ENCODE measurements at places on chromosomes 2 and 18. TPM values are rescaled to one million over a fixed set of nuclear protein-coding genes. Genes with fewer than 3 reads are reported as not detected.

DNA sequence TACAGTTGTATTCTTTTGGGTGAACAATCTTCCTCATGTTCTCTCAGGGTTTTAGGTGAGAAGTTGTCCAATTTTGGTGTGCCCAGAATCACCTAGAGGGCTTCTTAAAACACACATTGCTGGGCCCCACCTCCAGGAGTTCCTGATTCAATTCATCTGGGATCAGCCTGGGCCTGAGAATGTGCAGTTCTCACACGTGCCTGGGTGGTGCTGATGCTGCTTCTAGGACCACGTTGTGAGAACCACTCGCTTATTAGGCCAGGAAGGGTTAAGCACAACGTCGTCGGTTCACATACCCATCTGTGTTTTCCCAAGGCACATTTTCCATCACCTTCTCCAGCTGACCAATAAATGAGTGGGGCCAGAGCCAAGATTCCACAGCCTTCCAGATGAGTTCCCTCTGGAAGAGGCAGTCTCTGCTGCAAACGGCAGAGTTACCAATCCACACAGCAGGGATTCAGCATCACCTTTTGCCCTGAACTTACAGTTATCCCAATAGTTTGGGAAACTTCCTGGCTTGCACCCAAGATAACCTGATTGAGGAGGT is 277.7 kb upstream of the HNRNPA3 start:
- no peaks in the 10 kb centered on the region for H3K36me3 ChIP-seq
- no peak overlapping the region for H3K27ac ChIP-seq
- no peaks in the 10 kb centered on the region for H3K27me3 ChIP-seq

DNA sequence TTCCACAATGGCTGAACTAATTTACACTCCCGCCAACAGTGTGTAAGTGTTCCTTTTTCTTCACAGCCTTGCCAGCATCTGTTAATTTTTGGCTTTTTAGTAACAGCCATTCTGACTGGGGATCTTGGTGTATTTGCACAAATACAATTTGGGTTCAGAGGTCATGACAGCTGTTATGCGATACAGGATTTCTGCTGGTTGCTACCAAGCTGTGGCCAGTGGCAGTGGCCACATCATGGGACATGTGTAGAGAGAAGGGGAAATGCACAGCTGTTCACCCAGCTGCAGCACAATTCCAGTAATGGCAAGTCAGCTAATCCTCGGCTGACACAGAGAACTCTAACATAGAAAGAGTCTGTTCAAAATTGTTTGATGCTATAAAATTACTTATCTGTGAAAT is 21.0 kb upstream of the SELENOI start:
- no peak overlapping the region for H3K4me3 ChIP-seq
- DNase-seq, result no peak
- H3K27ac ChIP-seq, result no peak overlapping the region
- no peaks in the 10 kb centered on the region for H3K36me3 ChIP-seq

- H3K4me3 ChIP-seq, result no peak overlapping the region
- H3K36me3 ChIP-seq, result no peaks in the 10 kb centered on the region
- no peaks in the 10 kb centered on the region for H3K4me1 ChIP-seq
- no peak overlapping the region for H3K27ac ChIP-seq
- no peaks in the 10 kb centered on the region for H3K27me3 ChIP-seq
Observed at GRCh38 chr2:14219306-14219705, 413.2 kb upstream of the LRATD1 start.

UGT1A8 gene
- total RNA-seq, result not detected
